ENCODE measurements at places on chromosomes 12 and 14.

GRCh38 chr12:97520106-97520505 lies 57.5 kb downstream of the RMST start:
- DNase-seq = no peak

DNA sequence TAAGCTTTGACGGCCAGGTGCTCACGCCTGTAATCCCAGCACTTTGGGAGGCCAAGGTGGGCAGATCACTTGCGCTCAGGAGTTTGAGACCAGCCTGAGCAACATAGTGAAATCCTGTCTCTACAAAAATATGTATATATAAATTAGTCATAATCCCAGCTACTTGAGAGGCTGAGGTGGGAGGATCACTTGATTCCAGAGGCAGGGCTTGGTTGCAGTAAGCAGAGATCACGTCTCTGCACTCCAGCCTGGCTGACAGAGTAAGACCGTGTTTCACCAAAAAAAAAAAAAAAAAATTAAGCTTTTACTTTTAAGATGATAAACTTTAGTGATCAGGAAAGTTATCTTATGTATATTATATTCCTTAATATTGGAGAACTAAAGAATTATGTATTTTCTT lies 18.0 kb upstream of the SNAPC1 start:
- no peak for DNase-seq

GRCh38 chr14:33812601-33813000 lies 138.3 kb downstream of the EGLN3 start:
- no peak for DNase-seq

DNA sequence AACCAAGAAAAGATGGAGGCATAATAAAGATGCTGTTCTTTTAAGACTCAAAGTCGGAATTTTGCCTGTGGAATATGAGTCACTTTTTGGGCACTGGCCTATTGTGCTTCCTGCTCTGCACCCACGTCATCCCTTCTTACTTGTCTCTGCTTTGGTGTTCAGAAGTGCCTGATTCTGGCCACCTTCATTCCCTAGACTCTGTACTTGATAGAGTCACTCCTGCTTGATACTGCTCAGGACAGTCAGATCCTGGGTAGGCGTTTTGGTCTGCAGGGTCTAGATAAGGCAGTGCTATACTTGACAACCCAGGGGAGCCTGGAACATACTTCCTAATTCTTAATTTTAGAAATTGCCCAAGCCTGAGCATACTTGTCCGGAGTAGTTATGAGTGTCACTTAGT lies 1.9 kb downstream of the LRRK2 start:
- DNase-seq = no peak

- DNase-seq = no peak
Measured at GRCh38 chr12:41327096-41327895, 139.2 kb downstream of the PDZRN4 start.

DNA sequence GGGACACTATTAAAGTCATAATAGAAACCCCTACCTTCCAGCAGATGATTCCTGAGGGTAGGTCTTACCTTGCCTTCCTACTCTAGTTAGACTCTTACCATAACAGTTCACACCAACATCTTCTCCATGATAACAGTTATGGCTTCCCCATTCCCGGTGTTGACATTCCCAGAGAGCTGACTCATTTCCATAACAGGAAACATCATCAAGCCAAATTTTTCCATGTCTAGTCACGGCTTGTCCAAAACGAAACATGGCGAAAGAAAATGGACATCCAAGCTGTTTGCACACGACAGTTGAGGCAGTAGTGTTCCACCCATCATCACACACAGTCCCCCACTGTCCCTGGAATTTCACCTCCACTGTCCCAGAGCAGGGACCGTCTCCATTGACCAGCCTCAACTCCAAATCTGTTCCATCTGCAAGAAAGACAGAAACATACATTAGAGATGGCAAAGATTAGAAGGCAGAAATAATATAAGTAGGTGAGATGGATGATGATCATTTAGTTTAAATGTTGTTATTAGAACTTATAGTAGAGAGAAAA lies 10.6 kb downstream of the CD163L1 start:
- no peak for DNase-seq

DNA sequence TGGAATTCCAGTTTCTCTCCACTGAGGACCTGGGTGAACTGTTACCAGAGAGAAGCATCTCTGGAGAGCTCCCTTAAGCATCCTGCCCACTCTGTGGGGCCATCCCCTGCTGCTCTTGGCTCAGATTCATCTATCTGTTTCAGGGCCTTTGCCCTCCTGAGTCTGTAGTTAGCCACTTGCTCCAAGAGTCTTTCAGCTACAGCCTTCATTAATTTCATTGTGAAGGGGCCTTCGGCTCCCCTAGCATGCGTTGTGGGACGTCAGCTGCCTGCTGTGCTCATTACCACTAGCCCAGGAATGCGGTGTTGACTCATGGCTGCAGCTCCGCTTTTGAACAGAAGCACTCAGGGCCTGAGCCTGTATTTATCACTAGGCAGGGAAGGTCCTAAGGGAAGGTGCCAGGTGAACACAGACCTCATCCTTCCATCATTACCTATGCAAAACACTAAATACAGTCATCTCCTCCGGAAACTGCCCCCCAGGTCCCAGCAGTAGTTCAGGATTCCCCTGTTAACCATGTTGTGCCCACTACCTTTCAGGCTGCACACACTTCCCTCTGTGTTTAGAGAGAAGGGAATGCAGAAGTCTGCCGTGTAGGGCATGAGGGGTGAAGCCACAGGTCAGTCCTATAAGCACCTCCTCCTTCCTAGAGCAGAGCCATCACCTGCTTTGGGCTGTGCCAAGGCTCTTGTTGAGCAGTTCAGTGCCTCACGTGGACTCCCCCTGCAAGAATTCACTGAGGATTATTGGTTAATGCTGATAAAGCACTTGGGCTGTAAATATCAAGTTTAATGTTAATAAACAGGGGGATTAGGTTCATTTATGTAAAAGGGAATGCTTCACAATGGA lies 191.4 kb downstream of the CACNA1C start:
- DNase-seq = no peak

- DNase-seq = no peak
Measured at GRCh38 chr14:93343266-93343665, 3.7 kb upstream of the COX8C start.

- DNase-seq = no peak
Measured at GRCh38 chr14:61019537-61019936, 38.5 kb downstream of the SLC38A6 start.

DNA sequence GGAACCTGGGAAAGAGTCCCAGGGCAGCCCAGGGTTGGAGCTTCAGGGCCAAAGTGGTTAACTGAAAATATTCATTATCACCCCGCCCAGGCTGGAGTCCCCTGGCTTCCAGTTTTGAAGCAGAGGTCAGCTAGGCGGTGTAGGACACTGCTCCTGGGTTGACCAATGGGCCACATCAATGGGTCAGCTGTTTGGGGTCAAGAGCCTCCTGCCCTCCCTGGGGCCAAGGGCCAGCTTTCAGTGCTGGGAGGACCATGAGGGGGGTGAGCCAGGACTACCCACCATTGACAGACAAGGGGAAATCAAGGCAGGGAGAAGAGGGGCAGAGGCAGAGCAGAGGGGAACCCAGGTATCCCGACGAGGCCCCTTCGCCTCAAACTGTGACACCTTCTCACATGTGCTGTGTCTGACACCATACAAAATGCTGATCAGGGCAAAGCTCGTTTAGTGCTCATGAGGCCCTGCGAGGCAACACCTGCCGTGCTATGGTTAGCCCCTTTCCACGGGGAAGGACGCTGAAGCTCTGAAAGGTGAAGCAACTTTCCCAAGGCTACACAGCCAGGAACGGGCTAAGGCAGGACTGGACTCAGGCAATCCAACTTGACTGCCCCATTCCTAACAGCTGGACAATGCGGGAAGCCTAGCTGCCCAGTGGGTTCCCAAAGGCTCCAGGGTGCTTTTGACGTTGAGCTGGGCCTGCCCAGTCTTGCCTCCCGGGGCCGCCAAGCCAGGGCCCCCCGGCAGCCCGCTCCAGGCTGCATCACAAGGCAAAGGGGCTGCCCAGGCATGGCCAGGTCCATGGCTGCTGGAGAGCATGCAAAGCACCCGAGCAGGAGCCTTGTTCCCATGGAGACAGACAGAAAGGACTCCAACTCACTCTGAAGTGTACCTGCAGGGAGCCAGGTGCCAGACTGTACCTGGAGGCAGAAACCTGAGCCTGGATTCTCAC lies 2.0 kb downstream of the SYNE3 start:
- DNase-seq = no peak

DNA sequence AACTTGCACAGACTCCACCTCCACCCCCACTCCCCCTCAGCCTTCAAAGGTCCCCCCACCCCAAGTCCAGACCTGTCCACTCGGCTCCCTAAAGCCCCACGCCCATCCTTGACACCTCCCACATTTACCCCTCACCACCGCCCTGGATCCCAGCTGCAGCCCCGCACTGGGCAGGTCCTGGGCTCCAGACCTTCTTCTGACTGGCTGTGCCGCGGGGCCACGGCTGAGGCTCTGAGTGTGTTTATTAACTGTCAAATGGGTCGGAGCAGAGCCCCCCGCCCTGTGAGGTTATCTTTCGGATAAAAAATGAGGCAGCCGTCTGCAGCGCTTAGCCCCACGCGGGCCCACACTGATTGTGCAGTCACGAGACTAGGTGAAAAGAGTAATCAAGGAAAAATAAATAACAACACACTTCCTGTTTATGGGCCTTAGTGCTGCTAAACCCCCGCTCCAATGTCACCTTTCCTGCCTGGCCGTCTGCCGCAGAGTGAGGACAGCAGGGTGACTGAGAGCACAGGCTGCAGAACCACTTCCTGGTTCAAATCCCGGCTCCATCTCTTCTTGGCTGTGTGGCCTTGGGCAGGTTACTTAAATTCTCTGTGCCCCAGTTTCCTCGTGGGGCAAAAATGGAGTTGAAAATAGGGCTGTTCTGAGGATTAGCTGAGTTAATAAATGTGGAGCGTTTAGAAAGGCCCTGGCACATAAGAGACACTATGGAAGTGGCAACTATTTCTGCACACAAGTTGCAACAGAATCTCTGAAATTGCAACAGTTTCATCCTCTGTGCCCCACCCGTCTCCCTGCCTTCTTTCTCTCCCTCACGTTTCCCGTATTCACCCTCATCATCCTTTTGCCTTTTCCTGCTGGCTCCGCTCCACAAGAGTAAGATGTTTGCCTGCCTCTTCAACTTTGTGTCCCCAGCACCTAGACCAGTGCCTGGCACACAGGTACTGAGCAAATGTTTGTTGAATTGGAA lies 9.4 kb downstream of the SETD1B start:
- no peak for DNase-seq

DNA sequence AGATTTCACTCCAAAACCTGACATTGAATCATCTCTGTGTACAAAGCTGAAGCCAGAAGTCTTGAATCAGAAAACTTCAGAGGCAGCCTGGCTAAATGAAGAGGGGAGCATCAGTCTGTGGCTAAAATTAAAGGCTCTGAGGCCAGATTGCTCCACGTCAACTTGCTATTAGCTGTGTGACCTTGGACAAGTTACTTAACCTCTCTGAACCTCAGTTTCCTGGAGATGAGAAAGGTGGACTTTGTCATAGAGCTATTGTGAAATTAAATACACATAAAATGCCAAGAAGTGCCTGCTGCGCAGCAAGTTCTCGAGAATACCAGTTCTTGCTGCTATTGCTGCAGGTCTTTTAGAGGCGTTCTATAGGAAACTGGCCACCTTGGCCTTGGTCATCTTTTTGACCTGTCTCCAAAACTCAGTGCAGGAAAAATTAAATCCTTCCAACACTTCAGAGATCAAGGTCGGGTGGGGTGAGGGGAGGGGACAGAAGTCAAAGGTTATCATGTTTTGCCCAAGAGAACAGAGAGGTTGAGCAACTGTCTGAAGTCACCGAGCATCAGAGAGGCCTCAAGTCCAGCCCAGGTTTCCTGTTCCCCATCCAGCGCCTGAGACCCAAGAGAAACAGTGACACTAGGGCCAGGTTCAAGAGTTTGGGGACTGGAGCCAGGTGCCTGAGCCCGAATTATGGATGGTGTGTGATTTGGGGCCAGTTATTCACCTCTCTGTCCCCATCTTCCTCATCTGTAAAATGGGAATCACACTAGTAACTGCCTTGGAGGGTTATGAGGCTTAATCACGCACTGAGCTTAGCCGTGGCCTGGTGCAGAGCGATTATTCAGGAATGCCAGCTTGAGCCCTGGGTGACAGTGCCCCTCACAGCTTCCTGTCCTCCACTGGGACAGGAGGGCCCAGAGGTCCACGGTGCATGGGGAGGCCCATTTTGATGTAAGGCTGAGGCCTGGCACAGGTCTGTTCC lies 1.1 kb downstream of the SERPINA1 start:
- no peak for DNase-seq

- DNase-seq = no peak
Measured at GRCh38 chr14:102518063-102518648, 8.6 kb upstream of the ANKRD9 start.

DNA sequence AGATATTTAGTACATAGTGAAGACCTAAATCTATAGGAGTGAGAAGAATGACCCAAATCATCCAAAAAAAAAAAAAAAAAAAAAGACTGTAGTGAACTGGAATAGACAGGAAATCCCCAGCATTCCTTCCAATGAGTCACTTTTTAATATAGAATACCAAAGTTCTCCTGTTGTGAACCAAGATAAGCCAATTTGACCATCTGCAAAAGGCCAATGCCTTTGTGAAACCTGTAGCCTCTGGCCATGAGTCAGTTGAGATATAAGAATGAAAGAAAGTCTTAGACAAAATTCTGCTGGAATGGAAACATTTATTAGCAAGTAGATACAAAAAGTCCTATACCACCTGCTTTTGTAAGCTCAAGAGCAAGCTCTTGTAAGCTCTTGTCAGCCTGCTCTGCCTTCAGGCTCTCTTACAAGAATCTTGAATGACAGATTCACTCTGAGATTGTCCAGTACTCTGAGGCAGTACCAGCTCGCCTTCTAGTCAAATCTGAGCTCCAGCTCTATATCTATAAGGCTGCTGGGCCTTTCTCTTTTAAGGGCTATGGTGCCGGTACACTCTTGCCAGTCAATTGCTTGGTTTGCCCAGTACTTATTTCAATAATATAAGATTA lies 243.0 kb upstream of the TMTC1 start:
- no peak for DNase-seq

DNA sequence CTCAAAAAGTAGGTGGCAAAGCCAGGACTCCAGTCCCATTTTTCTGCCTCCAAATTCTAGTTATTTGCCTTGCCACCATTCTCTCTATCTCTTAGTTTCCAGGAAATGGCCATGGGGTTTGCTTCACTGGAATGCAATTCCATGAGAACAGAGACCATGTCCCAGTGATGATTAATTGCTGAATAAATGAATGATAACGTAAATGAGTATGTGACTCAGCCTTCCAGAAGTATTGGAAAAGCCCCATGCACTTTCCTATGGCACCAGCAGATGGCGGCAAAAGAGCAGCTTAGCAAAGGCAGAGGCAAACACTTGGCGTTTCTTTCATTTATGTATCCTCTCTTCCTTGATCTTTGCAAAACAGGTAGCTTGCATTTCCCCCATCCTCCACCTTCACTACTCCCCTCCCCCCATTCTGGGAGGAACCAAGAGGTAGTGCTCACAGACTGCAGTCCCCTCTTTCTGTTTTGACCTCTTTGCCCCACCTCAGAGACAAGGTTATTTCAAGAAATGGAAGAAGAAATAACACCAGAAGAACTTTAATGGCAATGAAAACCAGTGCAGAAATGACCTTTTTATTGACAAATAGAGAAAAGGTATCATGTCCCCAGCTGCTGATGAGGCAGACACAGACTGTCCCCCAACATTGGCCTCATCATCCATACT lies 21.3 kb downstream of the TBX3 start:
- DNase-seq = peak; percentile 62

Measured in activated CD4-positive, alpha-beta T cell treated with anti-CD3 and anti-CD28 coated beads, Interleukin-2, amount 50 U/mL, for 24 hours (primary cell).